Stimulated activated CD4-positive, alpha-beta T cell treated with anti-CD3 and anti-CD28 coated beads, Interleukin-12 subunit alpha, Interleukin-12 subunit beta, amount 100 ng/mL, for 4 hours (primary cell): ENCODE measurements at places on chromosomes 3 and 15.

- DNase-seq: no peak
Measured at GRCh38 chr3:74423867-74424266, 190.6 kb downstream of the CNTN3 start.

- DNase-seq: no peak
Measured at GRCh38 chr15:98907927-98908471, 99.6 kb downstream of the PGPEP1L start.

DNA sequence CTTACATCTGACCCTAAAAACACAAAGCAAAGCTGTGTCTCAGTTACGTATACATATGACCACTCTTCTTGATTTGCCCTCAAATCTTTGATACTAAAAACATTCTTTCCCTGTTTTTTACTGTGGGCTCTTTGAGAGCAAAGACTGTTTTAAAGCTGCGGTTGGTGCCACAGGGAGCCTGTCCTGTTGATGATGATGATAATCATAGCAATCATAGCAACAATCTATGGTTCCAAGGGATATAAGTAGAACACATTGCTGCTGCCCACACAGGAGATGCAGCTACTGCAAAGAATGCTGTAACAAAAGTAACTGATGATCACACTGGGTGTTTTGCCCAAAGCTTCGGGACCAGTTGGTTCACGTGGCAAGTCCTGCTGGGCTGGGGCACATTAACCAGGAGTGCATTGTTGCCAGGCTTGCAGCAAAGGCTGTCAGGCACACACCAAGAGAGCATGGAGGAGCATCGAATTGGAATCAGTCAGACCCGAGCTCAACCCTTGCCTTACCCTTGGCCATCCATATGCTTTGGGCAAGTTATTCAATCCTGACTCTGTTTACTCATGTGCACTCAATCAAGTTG, 131.4 kb upstream of the EIF1B start:
- no peak for DNase-seq

GRCh38 chr3:157445857-157446256, 9.2 kb downstream of the PTX3 start:
- DNase-seq: no peak

GRCh38 chr3:160448845-160449635, 546 bp downstream of the TRIM59 start:
- DNase-seq: no peak

GRCh38 chr3:54123776-54124196, 1.4 kb downstream of the CACNA2D3 start:
- no peak for DNase-seq

DNA sequence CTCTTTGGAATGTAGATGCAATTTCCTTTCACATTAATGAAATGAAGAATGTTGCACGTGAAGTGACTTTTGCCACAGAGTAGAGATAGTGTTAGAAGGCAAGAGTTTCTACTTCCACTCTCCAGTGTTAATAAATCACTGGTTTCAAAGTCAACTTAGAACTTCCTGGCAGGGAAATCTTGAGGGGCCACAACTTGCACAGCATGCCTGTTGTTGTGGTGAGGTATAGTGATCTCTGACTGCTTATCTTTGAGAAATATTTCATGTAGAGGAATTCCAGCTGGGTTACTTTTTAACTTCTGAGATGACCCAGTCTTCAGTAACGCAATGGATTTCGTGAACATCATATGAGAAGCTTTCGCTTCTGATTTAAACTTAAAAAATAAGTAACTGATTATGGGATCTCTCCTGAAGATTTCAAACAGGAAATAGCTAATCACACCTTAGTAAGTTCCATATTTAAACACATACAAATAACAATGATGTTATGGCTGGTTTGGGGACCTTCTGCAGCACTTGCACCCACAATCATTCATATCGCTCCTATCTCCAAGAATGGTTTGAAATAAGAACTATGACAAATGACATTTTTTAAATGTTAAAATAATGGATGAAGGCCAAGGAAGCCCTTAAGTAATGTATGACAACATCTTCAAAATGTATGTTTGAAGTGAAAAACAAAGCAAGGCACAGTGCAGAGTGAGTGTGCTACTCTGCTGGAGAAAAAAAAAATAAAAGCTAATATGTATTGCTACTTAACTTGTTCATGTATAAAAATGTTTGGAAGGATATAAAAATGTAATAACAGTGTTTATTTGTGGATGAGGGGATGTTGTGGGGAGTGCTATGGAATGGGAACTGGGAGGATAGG, 726.5 kb upstream of the NECTIN3 start:
- DNase-seq: no peak

GRCh38 chr3:184156522-184156955, 1.4 kb downstream of the DVL3 start:
- no peak for DNase-seq
